ENCODE measurements at places on chromosomes 7 and 10.

DNA sequence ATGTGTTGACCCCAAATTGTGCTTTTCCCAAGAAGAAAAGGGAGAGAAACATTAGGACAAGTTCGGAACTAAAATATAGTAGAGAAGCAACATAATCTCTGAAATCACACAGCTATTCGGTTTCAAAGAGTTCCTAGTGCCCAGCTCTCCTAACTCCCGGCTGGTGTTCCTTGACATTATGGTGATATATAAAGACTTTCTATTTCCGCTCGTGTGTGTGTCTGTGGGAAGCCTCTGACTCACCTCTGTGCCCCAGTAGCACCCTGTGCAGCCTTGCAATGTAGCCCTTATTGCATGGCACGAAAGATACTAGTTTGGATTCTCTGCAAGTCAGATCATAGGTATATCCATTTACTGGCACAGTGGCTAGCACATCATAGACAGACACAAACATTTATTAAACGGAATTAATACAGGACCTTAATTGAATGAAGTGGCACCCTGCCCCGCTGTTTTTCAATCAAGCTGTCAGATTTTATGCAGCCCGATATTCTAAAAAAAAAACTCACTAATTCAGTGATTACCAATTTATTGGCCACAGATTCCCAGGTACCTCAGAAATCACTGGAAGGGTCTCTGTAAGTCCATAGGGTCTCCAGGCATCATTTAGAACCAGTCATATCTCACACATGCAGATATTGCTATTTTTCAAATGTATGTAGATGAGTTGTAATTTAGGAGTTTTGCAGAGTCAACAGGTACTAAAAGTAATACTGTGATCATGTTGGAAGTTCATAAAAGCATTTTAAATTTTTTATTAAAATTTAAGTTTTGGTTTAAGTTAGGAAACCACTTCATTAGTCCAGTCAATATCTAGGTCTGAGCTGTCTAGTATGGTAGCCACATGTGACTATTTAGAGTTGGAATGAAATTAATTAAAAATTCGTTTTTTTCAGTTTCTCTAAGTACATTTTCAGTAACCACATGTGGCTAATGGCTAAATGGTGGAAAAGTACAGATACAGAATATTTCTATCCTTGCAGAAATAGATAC lies 43.3 kb downstream of the SFTPD start:
- no peak for DNase-seq

DNA sequence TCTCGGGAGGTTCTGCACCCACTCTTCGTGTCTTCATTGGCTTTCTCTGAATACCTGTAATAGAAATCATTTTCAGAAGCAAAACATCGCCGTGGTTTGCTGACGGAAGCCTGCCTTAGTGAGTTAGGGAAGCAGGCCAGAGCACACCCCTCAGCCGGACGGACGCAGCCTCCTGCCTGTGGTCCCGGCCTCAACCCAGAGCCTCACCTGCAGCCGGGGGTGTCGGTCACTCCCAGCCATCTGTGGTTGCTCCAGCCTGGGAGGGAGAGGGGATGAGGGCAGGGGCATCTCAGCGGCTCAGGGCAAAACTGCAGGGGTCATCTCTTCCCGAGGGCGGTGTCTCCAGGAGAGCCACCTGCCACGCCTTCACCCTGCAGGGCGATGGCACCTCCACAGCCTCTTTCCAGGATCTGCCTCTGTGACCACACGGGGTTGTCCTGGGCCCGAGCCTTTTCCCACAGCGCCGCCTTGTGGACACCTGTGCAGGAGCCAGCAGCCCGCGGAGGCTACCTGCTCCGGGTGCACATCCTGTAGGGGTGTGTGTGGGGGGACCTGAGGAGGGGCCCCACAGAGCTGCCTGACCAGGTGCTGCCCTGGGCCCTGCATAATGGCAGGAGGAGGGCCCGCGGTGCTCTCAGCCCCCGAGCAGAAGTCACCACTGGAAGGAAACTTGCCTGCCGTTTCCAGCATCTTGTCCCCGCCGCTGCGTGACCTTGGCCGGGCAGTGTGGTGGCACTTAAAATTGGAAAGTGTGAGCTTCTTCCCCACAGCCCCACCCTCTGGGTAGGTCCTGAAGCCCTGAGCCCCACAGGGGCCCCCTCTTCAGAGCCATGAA lies 21.6 kb upstream of the AP5Z1 start:
- peak; percentile 71 for DNase-seq

GRCh38 chr10:110337906-110338305 lies 33.2 kb upstream of the SMNDC1 start:
- no peak for DNase-seq

DNA sequence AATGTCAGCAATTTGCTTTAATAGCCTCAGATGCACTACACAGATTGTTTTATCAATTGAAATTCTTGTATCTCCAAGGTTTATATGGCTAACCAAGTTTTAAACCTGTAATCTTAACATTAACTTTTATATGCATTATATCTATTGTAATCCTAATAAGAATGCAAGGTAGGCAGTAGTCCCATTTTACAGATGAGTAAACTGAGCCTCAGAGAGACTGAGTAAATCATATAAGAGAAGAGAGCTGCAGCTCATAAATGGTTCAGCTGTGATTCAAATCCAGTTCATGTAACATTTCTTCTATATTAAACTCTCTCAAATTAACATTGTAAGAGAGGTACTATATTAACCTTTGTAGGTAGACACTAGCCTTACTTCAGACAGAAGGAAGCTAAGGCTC lies 44.0 kb downstream of the MALSU1 start:
- DNase-seq, result no peak

DNA sequence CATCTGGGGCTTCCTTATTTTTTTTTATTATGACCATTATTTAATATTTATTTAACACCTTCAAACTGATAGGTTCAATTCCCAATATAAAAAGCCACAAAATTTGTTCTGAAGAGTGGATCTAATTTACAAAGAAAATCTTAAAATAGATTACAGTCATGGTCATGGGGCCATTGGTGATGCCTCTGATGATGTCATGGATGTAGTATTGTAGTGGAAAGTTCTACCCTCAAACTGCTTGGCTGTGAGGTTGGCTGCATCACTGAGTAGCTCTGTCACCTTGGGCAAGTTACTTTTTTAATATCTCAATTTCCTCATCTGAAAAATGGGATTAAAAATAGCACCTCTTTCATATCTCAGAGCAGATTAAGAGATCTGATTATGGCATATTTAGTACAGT lies 128.5 kb downstream of the DKK1 start:
- DNase-seq, result no peak

DNA sequence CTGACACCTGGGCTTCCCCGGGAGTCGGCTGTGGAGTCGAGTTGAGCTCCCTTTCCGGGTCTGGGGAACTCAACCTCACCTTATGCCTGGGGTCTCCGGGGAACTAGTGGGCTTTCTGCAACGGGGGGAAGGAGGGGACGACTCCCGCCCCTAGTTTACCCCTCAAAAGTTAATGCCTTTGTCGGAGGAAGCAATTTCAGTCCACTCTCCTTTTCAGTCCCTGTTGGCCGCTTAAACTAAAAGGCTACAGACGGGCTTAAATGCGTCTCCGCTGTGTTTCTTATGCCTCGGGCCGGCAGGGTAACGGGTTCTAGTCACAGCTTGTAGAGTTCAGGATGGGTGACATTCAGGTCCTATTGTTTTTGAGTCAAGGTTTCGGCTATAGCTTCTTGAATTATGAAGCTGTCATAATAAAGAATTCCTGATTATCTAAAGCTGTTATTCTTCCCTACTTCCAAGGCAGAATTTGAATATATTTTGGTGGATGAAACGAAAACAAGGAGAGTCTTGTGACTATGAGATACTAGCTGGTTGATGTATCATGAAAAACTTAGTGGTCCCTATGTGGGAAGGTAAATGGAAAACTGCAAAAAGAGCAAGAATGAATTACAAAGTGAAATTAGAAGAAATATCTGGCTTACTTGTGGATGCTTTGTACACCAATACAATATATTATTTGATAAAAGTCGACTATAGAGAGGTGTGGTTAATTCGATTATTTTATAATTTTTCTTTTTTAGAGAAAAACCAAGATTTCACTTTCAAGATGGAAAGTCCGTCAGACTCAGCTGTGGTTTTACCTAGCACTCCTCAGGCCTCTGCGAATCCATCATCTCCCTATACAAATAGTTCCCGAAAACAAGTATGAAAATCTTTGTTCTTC lies 495 bp downstream of the SFR1 start:
- no peak for DNase-seq

DNA sequence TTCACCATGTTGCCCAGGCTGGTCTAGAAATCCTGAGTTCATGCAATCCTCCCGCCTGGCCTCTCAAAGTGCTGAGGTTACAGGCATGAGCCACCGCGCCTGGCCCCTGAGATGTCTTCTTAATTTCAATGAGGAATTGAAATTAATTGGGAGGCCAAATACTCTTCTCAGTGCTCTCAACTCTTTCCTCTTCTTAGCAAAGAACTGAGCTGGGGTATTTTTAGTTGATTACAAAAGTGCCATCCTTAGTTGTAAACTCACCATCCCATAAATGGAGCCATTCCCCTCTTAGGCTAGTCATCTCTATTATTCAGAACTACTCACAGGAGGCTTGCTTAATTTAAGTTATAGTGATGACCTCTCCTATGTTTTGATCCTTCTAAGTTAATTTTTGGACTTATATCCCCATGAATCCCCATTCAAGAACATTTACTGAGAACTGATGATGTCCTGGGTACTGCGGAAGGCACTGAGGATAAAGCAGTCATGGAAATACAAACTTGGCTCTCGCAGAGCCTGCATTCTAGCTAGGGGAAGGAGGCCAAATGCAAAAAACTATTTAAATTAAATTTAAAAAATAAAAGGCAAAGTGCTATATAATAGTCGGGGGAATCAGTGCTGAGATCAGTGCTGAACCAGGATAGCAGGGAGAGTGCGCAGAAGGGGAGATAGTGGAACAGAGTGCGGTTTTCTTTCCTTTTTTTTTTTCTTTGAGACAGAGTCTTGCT lies 145.3 kb downstream of the SFMBT2 start:
- no peak for DNase-seq

DNA sequence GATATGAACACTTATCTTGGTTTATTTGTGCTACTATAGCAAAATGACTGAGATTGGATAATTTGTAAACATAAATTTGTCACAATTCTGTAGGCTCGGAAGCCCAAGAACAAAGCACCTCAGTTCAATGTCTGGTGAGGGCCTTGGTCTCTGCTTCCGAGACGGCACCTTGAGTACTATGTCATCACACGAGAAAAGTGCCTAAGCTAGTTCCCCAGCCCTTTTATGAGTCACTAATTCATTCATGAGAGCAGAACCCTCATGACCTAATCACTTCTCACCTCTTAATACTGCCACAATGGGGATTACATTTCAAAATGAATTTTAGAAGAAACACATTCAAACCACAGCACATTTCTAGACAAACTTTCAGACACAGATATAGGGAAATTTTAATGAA lies 52.0 kb upstream of the PRSS1 start:
- no peak for DNase-seq

DNA sequence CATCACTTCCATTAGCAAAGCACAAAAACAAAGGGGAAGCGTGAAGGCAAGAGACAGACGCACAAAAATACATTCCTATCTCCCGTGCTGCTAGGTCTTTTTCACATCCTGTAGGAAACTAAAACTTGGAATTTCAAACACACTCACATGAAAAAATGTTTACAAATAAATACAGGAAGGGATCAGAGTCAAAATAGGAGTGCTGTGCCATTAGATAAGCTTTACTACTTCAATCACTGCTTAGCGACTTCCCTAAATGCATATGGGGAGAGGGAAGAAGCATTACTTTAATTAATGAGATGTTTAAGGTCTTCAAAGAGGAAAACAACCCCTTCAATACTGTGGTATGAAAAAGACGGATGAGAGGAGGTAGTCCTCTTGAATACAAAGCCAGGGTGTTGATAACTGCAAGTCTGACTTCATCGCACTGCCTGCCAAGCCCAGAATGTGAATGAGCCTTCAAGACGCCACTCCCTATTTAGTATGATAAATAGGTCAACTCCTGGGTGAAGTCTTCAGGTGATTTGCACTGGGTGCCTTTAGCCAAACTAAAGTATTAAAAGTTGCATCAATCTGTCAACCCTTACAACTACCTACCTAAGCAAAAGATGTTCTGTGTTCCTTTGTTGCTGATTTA lies 13.9 kb downstream of the PARD3 start:
- DNase-seq, result no peak

DNA sequence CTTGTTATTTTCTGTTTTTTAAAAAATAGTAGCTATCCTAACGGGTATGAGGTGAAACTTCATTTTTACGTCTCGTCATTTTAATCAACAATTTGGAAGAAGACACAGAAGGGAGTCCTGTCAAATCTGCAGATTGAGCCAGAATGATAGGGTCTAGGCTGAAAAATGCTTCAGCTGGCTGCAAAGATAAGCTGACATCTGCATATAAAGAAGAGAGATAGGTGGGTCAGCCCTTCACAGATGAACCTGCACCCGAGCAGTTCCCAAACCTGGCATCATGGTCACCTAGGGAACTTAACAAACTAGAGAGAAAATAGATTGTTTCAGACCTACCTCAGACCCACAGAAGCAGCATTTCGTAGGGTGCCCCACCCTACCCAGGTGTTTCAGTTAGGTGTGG lies 35.2 kb upstream of the BMPR1A start:
- no peak for DNase-seq

- peak; percentile 24 for DNase-seq
Measured at GRCh38 chr10:63267414-63268148, 134.5 kb downstream of the NRBF2 start.

- DNase-seq, result no peak
Measured at GRCh38 chr10:34654211-34654610, 160.9 kb downstream of the PARD3 start.

- DNase-seq, result no peak
Measured at GRCh38 chr10:26681076-26681475, 16.4 kb upstream of the PDSS1 start.

GRCh38 chr10:11017570-11018431 lies at the start of gene CELF2:
Gene CELF2 (plus strand): TSS chr10:11017872. CDS start chr10:11018090, 218 bp downstream.
- no peak for DNase-seq

GRCh38 chr10:112168733-112169132 lies 14.8 kb downstream of the GPAM start:
- no peak for DNase-seq

DNA sequence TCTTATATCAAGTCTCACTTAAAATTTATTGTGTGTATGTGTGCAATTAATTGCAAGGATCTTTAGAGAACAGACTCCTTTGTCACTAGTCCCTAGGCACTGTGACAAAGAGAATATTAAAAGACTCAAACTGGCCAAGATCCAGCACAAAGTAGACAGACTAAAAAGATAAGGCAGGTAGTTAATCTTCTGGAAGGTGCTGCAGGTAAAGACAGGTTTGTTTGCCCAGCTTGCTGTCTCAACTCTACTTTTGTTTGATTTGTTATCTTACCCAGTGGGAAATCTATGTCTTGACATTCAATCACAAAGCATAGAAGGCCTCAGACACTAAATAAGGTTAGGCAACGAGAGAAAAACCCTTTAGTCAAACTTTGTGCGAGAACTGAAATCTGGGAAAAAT lies 807.9 kb upstream of the LRRN3 start:
- no peak for DNase-seq

- DNase-seq, result no peak
Measured at GRCh38 chr7:74424291-74424880, 29.3 kb upstream of the GTF2IRD1 start.

DNA sequence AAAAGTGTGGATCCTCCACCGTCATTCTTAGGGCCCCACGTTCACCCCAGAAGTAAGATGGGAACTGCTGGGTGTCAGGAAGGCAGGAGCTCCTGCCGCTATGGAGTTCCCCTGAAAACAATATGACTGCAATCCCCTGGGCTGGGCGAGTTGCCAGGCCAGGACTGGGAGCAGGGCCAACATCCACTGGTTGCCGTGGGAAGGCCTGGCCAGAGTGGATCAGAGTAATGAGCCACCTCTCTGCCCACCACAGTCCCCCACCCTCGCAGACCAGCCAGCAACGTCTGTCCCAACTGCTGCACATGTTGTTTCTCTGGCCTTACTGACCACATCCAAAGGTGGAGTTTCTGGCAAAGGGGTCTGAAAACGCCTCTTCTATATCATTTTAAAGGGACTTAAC lies 86.6 kb downstream of the STRA8 start:
- peak; percentile 66 for DNase-seq
